Upper lobe of right lung (tissue), 1 donor: ENCODE measurements at places on chromosomes 2 and 18. TPM values are rescaled to one million over a fixed set of nuclear protein-coding genes. Genes with fewer than 3 reads are reported as not detected.
A peak's percentile ranks its signal among the peaks of the same experiment; 100 is the strongest.

- DNase-seq, result no peak
Measured at GRCh38 chr2:107278672-107279071, 392.7 kb upstream of the ST6GAL2 start.

DNA sequence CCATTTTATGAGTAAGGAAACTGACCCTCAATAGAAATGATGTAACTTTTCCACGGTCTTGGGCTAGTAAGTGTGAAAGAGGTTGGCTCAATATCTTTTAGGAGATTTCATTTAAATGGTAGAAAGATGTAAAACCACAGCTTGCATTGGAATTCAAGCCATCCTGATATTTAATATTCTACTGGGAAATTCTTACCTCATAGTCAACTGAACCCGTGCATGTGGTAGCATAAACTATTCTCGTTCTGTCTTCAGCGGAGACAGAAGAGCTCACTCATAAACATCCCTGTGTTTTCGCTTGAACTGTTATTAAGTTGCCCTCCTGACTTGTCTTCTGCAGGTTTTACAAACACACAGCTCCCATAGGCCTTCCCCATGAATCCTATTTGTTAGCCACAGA lies 8.5 kb upstream of the SPATS2L start:
- DNase-seq, result no peak

GRCh38 chr2:109331081-109331480 lies 202.1 kb downstream of the SH3RF3 start:
- DNase-seq, result no peak

DNA sequence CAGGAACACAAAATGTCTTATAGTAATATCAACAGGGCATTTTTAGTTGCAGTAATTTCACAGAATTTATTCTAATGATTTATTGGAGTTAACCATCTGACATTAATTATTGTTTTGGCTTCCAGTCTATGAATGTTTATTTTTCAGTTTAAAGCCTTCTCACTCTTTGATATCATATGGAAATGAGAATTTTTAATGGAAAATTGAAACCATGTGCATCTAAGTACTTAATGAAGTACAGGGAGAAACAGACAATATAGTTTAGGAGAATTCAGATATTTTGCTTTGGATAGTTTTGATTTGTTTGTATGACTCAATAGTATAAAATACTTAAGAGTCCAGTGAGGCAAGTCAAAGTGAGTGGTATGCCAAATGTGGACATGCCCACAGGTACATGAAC lies 126.1 kb downstream of the OLA1 start:
- DNase-seq, result no peak

DNA sequence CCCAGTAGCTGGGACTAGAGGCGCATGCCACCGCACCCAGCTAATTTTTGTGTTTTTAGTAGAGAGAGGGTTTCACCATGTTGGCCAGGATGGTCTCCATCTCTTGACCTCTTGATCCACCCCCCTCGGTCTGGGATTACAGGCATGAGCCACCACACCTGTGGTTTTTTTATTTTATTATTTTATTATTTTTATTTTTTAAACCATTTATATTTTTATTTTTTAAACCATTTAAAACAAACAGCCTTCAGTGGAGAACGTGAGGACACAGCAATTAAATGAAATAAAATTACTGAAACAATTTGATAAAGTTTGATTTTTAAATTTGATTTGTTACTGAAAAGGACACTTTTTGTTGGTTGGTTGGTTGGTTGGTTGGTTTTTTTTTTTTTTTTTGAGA lies 181.0 kb downstream of the AGAP1 start:
- no peak for DNase-seq

DNA sequence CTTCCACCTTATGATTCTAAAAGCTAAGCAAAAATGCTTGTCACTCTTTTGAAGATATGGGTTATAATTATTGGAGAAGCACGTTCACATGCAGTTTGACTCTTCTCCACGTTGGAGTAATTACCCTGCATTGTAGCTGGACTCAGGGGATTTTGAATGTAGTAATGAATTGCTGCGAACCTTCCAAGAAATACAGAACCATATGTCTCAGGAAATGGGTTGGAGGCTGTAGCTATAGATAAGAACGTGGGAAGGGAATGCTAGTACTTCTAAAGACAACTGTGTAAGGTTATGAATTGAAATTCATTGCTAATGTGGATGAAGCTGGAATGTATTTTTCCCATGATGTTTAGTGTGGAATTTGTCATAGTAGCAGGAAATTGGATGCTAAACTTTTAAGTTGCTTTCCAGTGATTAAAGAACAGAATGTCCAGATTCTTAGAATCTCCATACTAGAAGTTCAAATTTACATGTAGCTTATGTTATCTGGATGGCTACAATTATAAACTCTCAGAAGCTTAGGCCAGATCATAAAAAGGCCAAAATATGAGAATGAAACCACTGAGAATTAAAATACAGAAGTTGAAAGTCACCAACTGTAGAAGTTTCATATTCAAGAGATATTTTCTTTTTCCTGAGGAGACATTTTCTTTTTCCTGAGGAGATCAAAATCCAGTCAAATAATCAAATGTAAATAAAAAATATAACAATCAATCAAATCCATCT lies 27.3 kb upstream of the SPOPL start:
- no peak for DNase-seq

- DNase-seq, result no peak
Measured at GRCh38 chr18:75472906-75473305, 45.4 kb upstream of the SMIM21 start.

GRCh38 chr2:157470321-157470720 lies 26.4 kb upstream of the CYTIP start:
- DNase-seq, result no peak

DNA sequence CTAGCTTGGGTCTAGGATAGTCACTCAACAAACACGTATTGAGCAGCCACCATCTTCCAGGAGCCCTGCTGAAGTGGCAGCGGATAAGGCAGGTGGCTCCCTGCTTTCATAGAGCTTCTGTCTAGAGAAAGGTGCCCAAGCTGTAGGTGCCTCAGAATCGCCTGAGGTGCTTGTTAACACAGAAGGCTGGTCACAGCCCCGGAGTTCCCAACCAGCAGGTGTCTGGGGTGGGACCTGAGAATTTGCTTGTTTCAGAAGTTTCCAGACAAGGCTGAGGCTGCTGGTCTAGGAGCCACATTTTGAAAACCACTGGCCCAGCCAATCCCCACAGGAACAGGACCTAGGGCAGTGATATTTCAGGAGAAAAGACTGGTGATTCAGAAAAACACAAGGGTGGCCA lies 45.3 kb upstream of the SMAD7 start:
- no peak for DNase-seq

DNA sequence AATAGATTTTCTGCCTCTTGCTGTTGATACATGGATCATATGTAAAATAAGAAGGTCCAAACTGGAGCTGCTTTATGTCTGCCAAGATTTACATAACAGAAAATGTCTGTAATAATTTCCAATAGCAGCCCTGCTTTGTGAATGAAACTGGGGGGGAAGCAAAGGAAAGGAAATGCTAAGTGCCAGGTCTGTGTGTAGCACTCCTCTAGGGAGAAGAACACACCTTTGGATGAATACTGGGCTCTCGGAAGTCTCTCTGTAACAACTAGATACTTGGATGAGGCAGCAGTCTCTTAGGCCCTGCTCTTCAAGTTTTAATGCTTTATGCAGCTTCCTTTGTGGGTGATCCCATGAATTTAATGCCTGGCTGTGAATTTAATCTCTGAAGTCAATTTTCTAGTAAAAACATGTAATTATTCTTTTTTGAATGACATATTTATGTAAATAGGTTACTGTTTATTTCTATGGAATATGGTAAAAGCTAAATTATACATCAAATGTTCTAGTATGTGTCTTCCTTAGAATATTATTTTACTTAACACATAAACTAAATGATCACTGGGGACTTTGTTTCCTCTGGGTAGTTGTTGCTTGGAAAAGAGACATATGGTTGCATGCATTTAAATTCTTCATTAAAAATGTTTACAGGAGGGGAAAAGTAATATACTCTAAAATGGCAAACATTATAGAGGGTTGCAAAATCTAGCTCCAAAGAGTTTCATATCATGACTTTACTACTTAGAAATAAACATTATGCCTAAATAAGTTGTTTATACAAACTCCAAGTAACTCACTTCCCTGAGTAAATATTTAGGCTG lies 336.6 kb upstream of the CWC22 start:
- DNase-seq, result no peak

GRCh38 chr2:105730170-105730569 lies 14.5 kb upstream of the NCK2 start:
- DNase-seq, result no peak

DNA sequence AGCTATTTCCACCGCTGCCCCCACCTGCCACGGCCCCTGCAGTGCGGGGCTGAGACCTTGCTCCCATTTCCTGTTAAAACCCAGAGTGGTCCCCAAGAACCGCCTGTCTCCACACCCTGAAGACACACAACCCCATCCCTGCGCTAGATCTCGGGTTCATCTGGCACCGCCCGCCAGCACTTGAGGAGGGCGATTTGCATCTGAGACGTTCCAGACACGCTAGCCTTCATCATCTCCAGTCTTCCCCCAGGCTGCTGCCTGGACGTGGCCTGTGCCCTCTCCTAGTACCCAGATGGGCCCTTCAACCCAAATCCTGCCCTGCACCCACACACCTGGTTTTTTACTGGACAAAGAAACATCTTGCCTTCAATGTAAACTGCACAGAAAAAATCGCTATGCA lies 49.8 kb downstream of the SLC66A2 start:
- DNase-seq, result no peak

DNA sequence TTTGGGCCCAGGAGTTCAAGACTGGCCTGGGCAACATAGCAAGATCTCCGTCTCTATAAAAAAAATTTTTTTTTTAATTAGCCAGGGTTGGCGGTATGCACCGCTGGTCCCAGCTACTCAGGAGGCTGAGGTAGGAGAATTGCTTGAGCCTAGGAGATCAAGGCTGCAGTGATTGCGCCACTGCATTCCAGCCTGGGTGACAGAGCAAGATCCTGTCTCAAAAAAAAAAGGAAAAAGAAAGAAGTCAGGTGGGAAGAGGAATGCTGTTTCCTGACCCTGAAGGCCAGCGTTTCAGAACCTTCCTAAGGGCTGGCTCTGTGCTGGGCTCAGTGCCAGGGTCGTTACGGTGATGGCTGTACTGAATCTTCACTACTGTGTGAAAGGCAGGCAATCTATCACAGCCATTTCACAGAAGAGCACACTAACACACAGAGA lies 35.0 kb upstream of the AGAP1 start:
- DNase-seq, result peak; percentile 74

- DNase-seq, result no peak
Measured at GRCh38 chr18:74897971-74898657, 300.4 kb downstream of the ZNF407 start.

GRCh38 chr18:13442451-13442850 lies 223.9 kb downstream of the LDLRAD4 start:
- no peak for DNase-seq

DNA sequence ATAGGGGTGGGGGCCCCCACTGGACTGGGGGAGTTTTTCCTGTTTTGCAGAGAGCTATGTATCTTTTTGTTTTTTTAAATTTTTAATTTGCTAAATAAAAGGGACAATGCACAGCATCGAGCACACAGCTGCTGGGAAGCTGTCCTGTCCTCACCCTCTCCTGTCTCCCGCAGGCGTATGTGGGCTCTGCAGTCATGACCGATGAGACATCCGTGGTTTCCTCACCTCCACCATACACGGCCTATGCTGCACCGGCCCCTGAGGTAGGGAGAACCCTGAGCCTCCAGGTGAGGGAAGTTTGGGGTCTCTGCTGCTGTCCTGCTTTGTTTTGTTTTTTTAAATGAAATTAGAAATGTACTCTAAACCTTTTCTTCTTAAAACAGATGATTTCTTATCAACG lies 27.6 kb downstream of the PLEKHB2 start:
- no peak for DNase-seq

- DNase-seq, result no peak
Measured at GRCh38 chr2:31784868-31785267, 204.1 kb upstream of the SRD5A2 start.

- DNase-seq, result no peak
Measured at GRCh38 chr18:6728331-6728730, 1.2 kb upstream of the ARHGAP28 start.

DNA sequence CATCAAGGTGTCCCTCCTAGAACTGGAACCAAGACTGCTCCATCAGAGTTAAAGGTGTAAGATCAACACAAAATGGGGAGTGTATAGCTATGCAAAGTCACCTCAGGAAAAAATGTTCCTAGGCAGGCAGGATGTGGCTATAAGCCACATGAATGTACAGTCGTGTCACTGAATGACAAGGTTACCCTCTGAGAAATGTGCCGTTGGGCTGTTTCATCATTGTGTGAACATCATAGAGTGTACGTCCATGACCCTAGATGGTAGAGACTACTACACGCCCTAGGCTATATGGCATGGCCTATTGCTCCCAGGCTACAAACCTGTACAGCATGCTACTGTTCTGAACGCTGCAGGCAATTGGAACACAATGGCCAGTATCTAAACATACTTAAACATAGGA lies 24.5 kb downstream of the TYMS start:
- no peak for DNase-seq

GRCh38 chr2:162245061-162245460 lies 1.8 kb upstream of the FAP start:
- DNase-seq, result no peak

The ARL4C gene
- total RNA-seq, result 21.2 TPM

The VWA3B gene
- 0.17 TPM for total RNA-seq

The HTR2B gene
- 2.6 TPM for total RNA-seq

The ALLC gene
- not detected for total RNA-seq

The C2orf66 gene
- 0.38 TPM for total RNA-seq

The BMP10 gene
- total RNA-seq, result 1.4 TPM

The TCF4 gene
- total RNA-seq, result 143 TPM

The NYAP2 gene
- 0.93 TPM for total RNA-seq

The C2orf78 gene
- total RNA-seq, result not detected

The LHCGR gene
- not detected for total RNA-seq
